ENCODE measurements at places on chromosomes 2 and 18. TPM values are rescaled to one million over a fixed set of nuclear protein-coding genes. Genes with fewer than 3 reads are reported as not detected.

Gene LOXL3
- total RNA-seq = 76.8 TPM

Gene GPC1
- 270 TPM for total RNA-seq

Gene OSBPL6
- total RNA-seq = 4.3 TPM

Gene ME2
- 25.5 TPM for total RNA-seq

Gene CAPN14
- 1.1 TPM for total RNA-seq

Gene DHRS9
- total RNA-seq = 29.2 TPM

Gene HRH4
- total RNA-seq = not detected

Gene PDE1A
- 206 TPM for total RNA-seq

Gene UPP2
- not detected for total RNA-seq
